Activated naive CD4-positive, alpha-beta T cell (primary cell): ENCODE measurements at places on chromosomes 3 and 15.

GRCh38 chr15:70602834-70603560 lies 160.4 kb downstream of the UACA start:
- no peak for DNase-seq

GRCh38 chr3:14274999-14275961 lies 96.7 kb downstream of the LSM3 start:
- DNase-seq, result no peak

- no peak for DNase-seq
These were observed 399.6 kb downstream of the NAALADL2 start for GRCh38 chr3:175258763-175259162.

- DNase-seq, result no peak
These were observed 87.4 kb downstream of the NFKBIZ start for GRCh38 chr3:101936419-101937356.

DNA sequence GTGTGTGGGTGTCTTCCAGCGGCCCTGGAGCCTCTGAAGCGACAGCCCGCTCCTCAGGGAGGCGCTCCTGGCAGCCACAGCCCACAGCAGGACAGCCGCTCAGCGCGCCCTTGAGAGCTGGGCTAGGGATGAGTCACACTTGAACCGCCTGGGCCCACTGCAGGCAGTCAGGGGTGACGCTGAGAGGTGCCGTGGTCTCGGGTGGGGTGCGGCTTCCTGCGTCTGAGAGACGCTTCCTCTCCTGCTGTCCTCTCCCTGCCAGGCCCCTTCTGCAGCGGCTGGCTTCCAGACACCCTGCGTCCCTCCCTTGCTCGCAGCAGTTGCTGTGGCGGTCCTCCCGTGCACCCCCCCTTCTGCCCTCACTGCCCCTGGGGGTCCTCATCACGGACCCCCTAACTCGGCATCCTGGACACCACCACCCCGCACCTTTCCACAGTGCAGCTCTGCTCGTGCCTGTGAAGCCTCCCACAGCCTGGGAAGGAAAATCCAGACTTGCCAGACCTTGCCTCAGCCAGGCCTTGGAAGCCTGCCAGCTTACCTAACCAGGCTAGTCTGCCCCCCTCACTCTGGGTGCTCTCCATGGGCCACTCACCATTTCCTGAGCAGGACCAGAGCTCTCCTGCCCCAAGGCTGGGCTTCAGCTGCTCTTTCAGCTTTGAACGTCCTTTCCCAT lies 1.1 kb upstream of the SPTBN5 start:
- peak; percentile 18 for DNase-seq

DNA sequence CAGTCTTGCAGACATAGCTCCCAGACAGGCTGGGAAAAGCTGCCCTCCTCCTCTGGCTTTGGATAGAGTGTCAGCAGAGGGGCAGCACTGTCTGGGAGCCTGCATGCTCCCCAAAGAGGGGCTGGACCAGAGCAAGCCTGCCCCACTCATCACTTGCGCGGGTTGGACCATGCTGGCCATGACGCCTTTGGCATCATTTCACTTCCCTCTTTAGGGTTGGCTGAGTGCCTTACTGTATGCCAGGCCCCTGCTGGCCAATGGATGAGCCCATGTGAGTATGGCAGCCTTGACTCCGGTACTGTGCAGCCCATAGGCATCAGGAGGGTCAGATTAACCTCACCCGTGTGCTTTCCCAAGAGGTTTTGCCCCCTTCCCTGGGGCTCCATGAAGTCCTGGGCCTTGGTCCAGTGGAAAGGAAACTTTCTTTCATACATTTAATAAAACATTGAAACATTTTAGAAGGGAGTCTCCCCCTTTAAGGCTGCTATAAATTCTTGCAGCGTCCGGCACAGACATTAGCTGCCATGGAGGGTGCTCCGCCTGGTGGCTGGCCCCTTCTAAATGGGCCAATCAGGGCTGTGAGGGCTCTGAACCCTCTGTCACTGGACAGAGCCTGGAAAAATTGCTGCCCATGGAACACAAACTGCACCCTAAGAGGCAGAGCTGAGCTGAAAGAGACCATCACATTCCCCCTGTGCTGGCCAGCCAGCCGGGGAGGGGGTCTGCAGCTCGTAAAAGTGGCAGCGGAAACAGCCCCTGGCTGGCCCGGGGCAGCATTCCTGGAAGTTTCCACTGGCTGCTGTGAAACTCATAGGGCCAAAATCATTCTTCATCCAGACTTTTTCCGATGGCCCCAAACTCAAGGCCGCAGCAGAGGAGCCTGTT lies 20.8 kb upstream of the DUSP7 start:
- no peak for DNase-seq

- DNase-seq, result no peak
These were observed 173.2 kb downstream of the CHDH start for GRCh38 chr3:53672981-53673380.

DNA sequence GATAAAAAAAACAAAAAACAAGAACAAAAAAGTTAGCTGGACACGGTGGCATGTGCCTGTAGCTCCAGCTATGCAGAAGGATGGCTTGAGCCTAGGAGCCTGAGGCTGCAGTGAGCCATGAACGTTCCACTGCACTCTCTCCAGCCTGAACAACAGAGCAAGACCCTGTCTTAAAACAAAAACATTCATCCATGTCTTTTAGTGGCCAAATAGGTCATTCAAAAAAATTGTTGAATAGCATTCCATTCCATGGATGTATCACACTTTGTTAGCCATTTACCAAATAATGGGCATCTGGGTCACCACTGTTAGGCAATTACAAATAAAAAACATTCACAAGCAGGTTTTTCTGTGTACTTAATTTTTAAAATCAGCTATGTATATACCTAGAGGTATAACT lies 139.7 kb downstream of the STAG1 start:
- DNase-seq, result no peak

GRCh38 chr15:101088271-101088670 lies 163.6 kb downstream of the CHSY1 start:
- no peak for DNase-seq

DNA sequence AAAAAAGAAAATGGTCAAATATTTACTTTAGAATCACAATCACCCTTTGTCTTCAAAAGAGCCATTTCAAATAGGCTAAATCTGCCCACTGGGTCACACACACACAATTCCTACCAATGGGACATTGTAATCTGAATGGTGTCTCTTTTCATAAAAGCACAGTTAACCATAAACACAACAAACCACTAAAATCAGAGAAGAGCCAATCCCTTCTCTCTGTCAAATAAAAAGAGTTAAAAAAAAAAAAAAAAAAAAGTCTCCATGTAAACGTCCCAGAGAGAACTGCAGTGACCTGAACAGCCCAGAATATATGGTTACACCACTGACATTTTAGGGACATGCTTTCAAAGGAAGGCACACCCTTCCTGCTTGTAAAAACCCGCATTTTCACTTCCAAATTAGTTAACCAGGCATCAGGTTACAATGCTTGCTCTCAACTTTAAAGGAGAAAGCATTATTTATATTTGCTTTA lies 63.7 kb downstream of the PRICKLE2 start:
- DNase-seq, result no peak

DNA sequence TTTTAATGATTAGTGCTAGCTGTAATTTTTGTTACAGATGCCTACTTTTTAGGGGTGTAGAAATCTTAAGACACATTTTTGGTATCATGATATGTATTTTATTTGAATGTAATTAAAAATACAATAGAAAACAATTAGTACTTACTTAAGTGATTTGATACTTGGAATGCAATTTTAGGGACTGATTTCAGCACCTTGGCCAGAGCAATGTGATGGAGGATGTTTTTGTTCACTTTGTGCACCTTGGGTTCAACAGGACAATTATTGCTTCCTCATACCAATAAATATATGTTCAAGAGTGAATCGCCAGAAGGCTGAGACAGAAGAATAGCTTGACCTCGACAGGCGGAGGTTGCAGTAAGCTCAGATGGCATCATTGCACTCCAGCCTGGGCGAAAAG lies 22.3 kb downstream of the GMNC start:
- no peak for DNase-seq

DNA sequence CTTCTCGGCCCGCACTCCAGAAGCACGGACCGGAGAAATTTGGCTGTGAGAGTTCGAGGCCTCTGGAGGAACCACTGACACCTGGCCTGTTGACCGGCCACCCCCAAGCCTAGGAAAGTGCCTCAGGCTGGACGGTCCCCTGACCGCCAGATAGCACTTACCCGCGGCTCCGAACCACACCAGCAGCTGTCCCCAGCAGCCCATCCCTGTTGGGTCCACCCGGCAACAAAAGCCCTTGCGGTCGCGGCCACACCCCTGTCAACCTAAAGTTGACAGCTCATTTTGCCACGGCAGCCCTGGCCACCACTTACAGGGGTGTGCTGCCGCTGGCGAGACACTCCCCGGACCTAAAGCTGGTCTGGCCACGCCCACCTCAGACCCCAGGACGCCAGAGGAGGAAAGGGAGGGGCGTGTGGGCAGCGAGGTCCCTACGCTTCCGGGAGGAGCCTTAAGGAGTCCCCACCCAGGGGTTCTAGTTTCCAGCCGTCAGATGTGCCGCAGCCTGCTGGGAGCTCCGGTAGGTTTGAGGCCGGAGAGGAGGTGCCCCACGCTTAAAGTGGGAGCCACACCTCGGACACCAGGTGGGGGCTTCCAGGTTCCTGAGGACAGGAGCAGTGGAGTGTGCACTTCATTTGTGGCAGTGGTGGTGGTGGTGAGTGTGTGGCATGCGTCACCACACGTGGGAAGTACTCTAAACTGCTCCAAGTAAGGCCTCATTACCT lies at the start of gene LTK:
LTK (minus strand) TSS at position 322 of the 722 bp plus-strand sequence; CDS start at position 204, 118 bp downstream.
- DNase-seq, result no peak

DNA sequence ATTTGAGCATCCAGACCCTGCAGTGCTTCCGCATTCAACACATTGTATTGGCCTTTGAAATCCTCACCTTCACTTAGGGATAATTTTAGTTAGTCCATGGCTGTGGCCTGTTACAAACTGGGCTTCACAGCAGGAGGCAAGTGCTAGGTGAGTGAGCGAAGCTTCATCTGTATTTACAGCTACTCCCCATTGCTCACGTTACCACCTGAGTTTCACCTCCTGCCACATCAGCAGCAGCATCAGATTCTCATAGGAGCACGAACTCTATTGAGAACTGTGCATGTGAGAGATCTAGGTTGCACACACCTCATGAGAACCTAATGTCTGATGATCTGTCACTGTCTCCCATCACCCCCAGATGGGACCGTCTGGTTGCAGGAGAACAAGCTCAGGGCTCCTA lies 222.1 kb upstream of the NR2F2 start:
- DNase-seq, result no peak

DNA sequence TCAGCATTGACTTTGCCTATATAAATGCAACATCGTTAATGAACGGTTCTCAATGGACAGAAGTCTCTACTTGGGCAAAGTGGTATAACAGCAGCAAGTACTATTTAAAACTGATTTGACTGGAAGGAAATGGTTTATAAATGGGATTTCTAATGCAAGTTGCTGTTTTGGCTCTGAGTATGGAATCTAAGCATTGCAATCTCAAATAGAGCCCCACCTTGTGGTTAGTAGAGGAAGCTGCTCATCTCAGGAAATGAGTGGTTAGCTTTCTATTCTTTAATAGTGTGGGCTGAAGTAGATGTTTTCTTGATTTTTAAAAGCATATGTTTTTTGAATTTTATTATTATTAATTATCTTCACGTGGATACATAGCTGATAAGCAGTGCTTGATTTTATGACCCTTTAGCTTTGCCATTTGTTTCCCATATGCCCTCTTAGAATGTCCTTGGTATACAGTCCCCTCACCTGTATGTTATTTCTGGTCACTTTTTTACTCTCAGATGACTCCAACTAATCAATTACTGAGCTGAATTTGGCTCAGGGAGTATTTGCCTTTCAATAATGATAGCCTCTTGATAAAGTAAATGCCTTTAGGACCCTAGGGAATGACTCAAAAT lies 67.1 kb downstream of the OXSM start:
- DNase-seq, result no peak

- DNase-seq, result no peak
These were observed 43.8 kb downstream of the SLC2A2 start for GRCh38 chr3:170982733-170983132.

GRCh38 chr15:76711351-76711827 lies 193.8 kb downstream of the SCAPER start:
- no peak for DNase-seq

DNA sequence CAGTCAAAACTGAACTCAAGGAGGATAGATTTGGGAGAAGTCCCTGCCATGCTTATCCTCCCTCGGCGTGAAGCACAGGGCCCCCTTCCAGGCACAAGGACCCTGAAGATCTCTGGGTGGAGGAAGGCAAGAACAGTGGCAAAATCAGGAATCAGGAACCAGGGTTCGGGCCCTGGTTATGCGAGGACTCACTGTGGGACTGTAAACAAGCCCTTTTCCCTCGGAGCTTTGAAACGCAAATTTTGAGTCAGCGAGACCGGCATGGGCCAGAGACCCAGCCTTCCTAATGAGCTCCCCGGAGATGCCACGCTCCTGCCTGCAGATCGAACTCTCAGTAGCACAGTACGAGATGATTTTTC lies 70.1 kb downstream of the SLC12A8 start:
- no peak for DNase-seq

DNA sequence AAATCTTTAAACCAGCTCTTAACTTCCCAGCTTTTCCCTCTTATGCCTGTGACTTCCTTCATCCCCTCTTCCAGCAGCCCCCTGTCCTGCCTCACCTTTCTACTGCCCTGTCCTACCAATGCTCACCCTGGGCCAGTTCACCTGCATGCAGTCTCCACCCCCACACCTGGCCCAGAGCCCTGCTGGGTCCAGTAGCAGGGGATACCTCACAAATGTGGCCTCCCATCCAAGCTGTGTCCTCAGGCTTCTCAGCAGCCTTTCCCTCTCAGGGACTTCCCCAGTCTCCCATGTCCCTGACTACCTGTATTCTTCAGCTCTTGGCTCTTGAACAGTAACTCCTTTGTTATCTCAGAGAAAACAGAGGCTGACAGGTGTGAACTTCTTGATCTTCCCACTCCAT lies 503.2 kb downstream of the MFSD1 start:
- no peak for DNase-seq

GRCh38 chr3:123285066-123285465 lies 83.3 kb downstream of the SEC22A start:
- DNase-seq, result no peak

- peak; percentile 62 for DNase-seq
These were observed at the start of gene OXSM for GRCh38 chr3:25789596-25790556. OXSM (plus strand) TSS chr3:25790090; CDS start chr3:25791021, 931 bp downstream.

GRCh38 chr15:75705854-75706681 lies 6.6 kb downstream of the CSPG4 start:
- DNase-seq, result no peak

DNA sequence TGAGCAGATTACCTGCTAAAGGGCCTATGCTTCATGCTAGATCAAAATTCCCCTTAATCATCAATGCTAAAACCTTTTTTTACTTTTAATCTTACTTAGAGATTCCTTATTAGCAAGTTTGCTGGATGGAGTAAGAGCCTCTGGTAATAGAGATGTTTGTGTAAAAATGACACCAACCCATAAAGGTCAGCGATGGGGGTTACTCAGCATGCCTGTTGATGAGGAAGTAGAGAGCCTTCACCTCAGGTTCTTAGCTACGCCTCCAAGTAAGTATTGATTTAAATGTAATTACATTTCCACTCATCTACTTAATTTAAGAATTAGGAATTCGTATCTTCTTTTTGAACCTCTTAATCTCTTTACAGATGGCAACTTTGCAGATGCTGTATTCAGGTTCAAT lies 38.8 kb downstream of the DNAJC13 start:
- DNase-seq, result no peak
